ENCODE measurements at places on chromosomes 7 and 10.

GRCh38 chr7:41339913-41340676 lies 362.8 kb downstream of the INHBA start:
- no peak for DNase-seq

DNA sequence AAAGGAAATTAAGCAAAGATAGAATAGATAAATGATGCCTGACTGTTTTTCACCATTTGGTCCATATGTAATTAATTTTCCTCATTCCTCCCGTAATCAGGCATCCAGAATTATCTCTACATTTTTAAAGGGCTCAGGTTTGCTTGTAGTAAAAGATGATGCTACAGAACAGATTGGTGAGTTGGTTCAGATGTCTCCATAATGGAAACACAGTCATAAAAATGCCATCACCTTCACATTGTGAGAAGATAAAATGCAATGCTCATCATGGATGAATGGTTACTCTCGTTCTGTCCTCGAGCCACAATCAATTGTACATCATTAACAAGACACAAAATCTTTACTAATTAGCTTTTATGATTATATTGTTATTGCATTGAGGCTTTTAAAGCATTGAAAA lies 64.9 kb upstream of the CELF2 start:
- DNase-seq, result no peak

DNA sequence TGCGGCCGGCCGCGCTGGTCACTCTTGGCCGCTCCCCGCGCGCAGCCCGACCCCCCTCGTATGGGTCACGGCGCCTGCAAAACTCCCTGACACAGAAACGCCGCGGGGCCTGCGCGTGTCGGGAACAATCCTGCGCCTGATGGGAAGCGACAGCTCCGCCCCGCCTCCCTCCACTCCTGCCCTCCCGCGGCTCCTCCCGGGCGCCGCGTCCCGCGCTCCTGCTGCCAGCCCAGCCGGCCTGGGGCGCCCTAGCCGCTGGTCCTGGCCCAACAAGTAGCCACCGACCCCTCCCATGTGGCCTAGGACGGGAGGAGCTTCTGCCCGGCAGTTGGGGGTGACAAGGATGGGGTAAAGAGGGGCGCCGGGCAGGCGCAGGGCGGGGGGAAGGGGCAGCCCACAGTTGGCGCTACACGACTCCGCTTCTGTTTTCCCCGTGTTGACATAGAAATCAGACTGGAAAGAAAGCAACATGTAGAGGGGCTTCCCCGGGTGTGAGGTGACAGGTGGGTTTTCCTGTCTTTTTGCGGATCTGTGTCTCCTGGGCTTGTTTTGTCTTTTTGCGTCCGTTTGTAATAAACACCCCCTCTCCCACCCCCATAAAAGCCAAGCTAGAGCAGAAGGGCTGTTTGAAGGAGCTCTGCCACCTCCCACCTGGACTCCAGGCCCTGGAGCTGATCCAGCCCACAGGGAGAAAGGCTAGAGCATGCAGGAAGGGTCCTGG lies 35.1 kb upstream of the PAX2 start:
- DNase-seq, result no peak

GRCh38 chr10:116752969-116753665 lies 10.8 kb upstream of the HSPA12A start:
- DNase-seq, result no peak

GRCh38 chr7:20504060-20504459 lies 111.4 kb upstream of the ABCB5 start:
- no peak for DNase-seq

GRCh38 chr10:21705828-21706176 lies 171.8 kb downstream of the MLLT10 start:
- DNase-seq, result no peak

DNA sequence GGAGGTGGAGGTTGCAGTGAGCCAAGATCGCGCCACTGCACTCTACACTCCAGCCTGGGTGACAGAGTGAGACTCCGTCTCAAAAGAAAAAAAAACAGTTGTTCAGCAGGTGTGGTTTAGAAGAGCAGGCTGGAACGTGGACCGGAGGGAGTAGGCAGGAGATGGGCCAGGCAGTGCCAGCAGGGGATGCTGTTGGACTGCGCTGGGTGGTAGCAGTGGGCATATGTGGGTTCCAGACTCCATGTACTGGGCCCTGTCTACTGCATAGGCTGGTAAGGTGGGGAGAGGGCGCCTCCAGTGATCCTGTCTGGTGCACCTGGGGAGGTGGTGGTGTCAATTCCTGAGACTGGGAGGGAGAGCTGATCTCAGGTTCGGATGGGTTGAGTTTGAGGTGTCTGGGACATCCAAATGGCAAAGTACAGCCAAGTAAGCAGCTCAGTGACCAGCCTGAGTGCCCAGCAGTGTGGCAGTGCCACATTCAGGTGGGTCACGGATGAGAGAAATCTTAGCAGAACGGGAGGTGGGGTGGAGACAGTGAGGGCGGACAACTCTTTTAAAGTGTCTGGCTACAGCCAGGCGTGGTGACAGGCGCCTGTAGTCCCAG lies 25.9 kb downstream of the SFXN4 start:
- DNase-seq, result peak; percentile 15

DNA sequence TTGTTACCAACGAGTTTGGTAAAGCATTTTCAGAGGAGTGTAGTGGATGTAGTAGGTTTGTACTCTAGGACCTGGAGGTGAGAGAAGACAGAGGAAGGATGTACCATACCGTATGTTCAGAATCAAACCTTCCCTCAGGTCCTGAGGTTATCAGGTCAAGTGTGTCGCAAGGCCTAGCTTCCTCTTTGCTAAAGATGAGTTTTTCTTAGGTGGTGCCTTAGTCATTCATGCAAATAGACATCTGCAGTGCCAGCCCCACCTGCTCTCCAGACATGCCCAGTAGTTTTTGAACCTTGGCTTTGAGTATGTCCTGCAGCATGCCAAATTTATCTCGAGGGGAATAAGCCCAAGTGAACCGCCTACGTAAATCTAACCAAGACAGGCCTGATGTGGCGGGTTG lies 71.3 kb downstream of the HDAC9 start:
- no peak for DNase-seq

DNA sequence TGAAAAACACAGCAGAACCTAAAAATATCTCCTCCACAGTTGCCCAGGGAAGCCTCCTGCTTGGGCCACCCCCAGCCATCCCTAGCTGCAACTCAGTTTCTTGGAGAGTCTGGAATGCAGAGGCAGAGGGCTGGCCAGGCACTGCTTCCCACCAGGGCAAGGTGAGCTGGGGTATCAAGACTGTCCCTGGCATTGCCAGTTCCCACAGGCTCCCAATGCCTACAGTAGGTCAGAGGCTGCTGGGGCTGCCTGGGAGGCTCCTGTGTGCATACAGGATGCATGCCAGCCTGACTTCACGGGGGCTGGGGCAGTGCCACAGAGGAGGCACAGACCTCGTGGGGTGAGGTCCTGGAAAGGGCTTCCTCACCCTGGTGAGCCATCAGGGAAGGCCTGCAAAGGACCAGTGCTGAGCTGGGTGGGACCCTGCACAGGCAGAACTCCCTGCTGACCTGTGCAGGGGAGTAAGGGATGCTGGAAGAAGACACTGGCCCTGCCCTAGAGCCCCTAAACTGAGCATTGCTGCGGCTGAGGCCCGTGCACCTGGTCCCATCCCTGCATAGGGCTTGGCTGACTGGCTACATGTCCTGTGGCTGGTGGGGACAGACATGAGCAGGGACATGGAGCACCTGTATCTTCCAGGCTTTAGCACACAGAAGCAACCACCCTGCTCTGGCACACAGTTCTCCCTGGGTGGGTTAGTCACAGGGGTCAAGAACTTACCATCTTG lies 121.9 kb upstream of the RET start:
- no peak for DNase-seq

- DNase-seq, result no peak
Measured at GRCh38 chr10:8061274-8062211, 7.1 kb downstream of the GATA3 start.

DNA sequence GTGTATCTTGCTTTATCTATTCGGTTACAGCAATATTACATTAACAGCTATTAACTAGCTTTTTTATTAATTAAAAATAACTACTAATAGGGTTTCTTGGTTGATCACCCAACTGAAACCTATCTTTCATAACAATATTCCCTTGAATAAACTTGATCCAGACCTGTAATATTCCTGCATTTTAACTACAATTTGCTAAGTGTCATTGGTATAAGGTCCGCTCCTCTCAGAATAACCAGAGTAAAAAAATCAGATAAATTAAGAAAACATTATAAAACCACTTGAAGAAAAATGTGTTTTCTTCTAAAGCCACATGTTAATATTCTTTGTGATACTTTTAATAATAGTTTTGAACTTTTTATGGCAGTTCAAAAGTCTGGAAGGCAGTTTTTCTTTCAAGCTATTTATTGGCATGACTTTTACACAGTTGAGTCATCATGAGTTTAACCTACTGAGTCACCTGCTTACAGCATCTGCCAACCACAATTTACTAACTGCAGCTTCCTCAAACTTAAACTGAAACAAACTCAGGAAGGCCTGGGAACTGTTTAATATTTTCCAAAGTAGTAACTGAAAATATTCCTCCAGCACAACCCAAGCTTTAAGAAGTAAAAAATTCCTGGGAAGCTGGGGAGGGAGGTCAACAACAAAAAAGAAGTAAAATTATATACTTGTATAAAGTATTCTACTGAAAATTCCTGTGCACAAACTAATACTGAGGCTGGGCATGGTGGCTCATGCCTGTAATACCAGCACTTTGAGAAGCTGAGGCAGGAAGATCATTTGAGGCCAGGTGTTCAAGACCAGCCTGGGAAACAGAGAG lies 103.2 kb downstream of the NRBF2 start:
- peak; percentile 90 for DNase-seq

GRCh38 chr10:114874827-114875411 lies 53.3 kb downstream of the FHIP2A start:
- DNase-seq, result no peak

GRCh38 chr7:118629898-118630438 lies 405.5 kb downstream of the ANKRD7 start:
- no peak for DNase-seq

GRCh38 chr7:133053321-133053891 lies 28.5 kb downstream of the CHCHD3 start:
- DNase-seq, result peak; percentile 96

GRCh38 chr7:37149773-37150124 lies 298.9 kb downstream of the ELMO1 start:
- no peak for DNase-seq

- no peak for DNase-seq
Measured at GRCh38 chr7:96901822-96902445, 103.4 kb upstream of the DLX6 start.

- DNase-seq, result no peak
Measured at GRCh38 chr7:47932016-47932415, 16.2 kb downstream of the PKD1L1 start.

- DNase-seq, result peak; percentile 45
Measured at GRCh38 chr10:84291384-84291783, 37.0 kb upstream of the CCSER2 start.

- DNase-seq, result no peak
Measured at GRCh38 chr10:60403168-60403873, 13.6 kb upstream of the ANK3 start.

- no peak for DNase-seq
Measured at GRCh38 chr7:77912293-77912692, 113.7 kb downstream of the PHTF2 start.

GRCh38 chr7:88218836-88219605 lies 817 bp downstream of the SRI start:
- peak; percentile 30 for DNase-seq

DNA sequence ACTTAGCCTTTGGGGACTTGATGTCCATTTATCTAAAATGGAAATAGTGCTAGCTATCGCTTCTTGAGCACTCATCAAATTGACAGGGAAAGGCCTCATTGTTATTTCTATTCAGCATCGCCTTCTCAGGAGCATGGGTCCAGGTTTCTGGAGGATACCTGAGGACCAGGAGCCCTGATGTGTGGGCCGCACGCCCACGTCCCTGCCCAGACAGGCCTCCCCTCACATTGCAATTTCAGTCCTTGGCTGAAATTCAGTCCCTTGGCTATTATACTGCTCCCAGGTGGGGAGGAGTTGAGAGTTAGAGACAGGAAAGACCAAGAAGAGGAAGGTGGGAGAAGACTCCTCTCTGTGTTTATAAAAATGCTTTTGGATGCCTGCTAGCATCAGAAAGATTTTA lies 38.9 kb downstream of the GPRIN2 start:
- no peak for DNase-seq

DNA sequence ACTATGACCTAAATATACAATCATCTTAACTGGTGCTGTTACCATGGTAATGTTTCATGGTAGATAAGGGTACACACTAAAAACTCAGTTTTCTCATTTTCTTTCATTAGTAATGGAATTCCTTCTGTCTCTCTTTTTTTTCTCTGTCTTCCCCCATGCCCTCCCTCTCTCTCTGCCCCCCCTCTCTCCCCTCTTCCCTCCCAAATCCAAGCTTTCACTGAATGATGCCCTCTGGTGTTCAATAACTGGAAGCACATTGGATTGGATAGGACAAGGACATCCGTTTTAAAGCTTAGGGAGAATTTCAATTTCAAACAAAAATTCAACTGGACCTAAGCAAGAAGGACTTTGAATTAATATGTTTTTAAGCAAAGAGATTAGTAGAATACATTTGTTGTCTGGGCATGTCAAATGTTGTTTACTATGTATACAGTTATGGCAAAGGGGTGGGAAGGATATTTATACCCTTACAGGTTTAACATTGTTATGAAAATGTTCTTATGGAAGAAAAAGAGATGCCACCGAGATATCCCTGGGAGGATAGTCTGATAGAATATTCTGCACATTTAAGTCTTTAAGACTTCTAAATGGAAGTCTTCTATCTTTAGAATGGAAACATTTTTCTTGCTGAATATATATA lies 6.1 kb downstream of the CHRM2 start:
- no peak for DNase-seq

DNA sequence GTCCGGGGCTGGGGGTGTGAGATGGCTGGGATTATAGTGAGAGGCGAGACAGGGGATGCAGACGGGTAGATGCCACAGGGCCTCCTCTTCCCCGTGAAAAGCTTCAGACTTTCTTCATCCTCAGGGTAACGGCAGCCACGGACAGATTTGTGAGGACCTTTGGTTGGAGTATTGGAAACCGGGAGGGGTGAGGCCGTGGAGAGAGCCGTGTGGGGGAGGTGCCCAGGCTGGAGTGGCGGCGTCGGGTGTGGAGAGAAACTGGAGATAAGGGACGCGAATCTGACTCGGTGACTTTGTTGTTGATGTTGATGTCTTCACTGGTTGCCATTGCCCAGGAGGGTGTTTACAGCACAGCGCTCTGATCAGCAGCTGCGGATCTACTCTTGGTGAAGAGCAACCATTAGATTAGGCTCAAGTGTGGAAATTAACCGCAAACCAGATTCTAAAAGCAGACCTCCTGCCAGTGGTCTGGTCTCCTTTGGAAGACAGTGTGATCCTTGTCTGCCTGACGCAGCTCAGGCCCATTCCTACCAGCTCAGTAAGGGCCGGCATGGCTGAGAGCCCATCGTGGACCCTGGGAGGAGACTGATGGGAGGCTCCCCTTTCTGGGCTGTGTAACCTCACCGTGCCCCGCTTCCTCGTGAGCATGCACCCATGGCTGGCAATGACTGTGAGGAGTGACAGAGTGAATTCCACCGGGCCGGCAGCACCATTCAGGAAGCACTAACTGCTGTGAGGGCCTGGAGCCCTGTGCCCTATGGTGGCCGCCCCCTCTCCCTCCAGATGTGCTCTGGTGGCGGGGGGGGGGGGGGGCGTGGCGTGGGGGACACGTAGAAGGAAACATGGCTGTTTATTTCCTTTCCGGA lies 90.3 kb downstream of the INPP5A start:
- DNase-seq, result peak; percentile 16

GRCh38 chr10:69738858-69739435 lies 62.8 kb upstream of the COL13A1 start:
- DNase-seq, result no peak

All from HFFc6 (cell line).